ENCODE measurements at places on chromosomes 6 and 20.
A peak's percentile ranks its signal among the peaks of the same experiment; 100 is the strongest.

DNA sequence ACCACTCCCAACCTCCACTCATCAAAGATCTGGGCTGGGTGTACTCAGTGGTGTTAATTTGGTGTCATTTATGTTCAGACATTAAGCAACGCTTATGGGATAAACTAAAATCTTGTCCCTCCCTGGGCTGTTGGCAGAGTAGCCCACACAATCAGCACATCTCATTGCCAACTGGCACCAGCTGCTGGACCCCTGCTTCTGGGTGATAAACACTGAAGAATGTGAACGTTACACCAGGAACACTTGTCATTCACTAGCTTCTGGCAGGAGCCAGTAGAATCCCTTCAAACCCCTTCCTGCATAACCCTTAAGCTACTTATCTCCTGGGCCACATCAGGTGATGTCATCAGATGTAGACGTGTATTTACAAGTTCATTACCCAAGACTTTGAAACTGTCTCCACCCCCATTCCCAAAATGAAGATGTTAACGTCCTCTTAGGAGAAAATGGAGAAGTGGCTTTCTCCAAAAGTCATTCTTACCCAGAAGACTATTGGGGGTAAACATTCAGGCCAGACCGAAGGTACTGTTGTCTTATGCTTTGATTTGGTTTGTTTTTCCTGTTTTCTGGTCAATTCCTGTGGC, 107.8 kb upstream of the CD93 start:
- no peak for DNase-seq

DNA sequence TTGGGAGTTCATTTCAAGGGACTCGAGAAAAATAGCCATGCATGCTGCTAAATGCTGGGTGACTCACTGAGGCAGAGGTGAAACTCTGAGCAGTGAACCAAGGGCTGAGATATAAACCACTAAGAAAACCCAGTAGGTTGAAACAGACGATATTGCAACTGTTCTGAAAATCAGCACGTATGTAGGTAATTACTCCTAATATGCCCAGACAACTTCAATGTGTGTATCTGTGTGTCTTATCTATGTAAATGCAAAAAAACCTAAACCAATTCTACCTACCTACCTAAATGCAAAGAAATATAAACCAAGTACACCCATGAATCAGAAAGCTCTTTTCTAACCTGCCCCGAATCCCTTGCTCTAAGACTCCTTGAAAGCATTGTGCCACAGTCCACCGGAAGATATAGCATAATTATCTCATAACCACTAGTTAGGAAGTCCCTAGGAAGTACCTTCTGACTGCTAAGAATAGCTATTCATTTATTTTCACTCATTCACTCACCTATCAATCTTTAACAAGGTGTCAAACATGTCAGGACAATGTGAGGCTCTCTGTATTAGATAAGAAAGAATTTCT, 458.7 kb upstream of the RUNX2 start:
- no peak for DNase-seq

GRCh38 chr20:57957411-57958049, 247.7 kb upstream of the PMEPA1 start:
- DNase-seq: no peak

DNA sequence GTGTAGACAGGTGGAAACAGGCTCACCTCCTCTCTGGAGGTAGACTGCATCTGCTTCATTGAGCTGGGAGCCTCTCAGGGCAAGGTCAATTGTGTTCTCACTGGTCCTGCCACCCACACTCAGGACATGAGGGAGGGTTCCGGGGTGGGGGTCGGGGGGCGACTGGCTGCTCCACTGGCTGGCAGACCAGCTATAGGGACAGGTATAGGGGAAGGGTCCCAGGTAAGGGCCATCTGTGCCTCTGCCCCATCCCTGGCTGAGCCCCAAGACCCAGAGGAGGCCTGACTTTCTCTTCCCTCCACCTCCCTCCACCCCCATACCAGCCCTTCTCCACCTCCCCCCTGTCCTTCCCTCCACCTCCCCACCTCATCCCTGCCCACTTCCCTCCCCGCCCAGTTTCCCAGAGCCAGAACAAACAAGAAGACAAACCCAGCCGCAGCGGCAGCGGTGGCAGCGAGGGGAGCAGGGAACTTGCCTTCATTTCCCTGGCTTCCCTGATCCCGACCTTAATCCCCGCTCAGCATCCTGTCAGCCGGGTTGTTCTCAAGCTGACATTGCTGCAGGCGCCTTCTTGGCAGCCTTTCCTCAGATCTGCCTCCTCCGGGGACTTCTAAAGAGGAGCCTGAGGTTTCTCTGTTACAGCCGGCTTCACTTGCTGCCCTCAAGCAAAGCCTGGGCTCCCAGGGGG, 18.3 kb upstream of the FOXP4 start:
- no peak for DNase-seq

DNA sequence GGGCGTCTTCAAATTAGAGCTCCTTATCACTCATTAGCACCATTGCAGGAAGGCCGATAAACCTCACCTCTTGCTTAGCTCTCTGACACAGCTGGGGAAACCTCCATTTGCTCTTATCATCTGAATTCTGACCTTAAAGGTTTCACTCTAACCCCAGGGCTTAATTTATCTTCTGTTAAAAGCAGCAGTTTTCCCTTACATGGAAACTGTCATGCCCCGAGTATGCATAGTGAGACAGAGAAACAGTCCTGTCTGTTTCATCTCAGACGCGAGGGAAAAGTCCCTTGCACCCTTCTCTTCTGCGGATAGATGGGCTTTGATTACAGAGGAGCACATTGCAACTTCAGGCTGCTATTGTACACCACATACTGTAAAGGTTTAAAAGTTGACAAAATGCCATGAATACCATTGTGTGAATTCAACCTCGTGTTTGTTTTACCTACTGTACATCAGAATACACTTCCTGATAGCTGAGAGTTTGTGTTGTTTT, 191.5 kb upstream of the BMP2 start:
- DNase-seq: no peak

GRCh38 chr20:25204550-25205276, 9.2 kb downstream of the ENTPD6 start:
- peak; percentile 5 for DNase-seq

DNA sequence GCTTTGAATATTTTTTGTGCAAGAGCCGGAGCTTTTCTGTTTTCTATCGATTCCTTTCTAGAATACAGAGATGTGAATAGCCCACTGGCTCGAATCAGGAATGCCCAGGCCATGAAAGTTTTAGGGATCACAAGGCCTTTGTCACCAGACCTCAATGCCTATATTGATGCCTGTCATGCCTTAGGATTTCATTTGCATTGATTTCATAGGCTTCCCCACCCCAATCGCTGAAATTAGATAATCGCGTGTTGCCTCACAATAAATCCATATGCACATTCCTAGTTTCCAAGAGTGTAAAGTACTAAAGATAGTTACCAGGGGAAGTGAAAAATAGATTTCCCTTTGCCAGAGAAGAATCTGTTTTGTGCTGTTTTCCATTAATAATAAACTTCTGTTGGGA, 150.8 kb downstream of the SASH1 start:
- no peak for DNase-seq

DNA sequence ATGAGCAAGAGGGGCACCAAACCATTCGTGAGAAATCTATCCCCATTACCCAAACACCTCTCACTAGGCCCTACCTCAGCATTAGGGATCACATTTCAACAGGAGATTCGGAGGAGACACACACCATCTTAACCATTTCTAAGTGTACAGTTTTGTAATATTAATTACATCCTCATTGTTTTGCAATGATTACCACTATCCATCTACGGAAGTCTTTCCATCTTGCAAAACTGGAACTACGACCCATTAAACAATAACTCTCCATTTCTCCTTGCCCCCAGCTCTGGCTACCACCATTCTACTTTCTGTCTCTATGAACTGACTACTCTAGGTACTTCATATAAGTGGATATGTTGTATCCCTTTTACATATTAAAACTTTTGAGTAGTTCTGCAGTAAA, 20.1 kb downstream of the ACOT13 start:
- DNase-seq: no peak

DNA sequence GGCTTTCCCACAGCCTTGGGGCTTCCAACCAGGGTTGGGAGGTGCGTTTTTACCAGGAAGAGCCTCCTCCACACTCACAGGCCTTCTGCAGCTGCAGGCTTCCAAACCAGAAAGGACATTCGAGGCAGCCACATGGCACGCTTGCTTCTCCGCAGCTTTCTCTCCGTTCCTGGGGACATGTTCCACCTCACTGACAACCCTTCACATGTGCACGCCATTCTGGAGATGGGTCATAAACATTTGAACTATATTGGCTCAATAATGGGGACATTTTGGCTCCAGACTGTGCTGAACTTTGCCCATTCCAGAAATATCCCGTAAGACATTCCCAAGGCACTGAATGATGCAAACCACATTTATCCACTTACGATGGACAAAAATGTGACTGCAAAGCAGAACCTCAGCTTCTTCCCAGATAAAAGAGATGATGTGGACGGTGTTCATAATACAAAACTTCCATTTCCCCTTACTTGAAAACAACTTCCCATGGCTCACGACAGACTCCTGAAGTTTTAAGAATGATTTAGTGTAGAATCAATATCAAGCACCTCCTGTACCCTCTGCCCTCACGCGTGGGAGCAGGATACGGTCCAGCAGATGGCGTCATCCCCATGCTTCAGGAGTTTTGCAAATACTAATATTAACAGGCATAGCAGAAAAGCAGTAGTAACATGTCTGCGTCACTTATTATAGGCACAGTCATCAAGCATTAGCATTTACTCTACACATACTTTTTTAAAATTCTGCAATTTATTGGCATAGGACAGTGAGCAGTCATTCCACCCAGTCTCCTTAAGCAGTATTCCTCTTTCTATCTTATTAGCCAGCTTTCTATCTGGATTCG, 25.4 kb upstream of the FOXF2 start:
- DNase-seq: no peak

- DNase-seq: no peak
Observed at GRCh38 chr6:89134723-89135122, 11.1 kb upstream of the PM20D2 start.

DNA sequence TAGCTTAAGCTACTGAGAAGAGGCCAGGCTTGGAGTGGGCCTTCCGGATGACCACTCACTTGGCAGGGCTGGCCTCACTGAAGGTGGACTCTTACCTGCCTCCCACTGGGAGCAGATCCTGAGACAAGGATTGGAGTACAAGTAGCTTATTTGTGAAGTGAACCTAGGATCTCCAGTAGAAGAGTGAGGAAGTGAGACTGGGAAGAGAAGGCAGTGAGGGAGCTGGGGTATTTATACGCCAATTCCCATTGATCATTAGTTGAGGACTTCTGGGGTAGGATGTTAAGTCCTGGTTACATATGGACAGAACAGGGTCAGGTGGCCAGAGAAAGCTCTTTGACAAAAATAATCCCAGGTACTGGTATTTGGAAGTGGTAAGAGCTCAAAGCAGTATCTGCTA, 32.3 kb upstream of the RNF24 start:
- DNase-seq: no peak

GRCh38 chr6:153976921-153977693, 61.9 kb upstream of the OPRM1 start:
- no peak for DNase-seq

All from ovary (tissue), 10 donors.